ENCODE measurements at places on chromosomes 16 and 17. TPM values are rescaled to one million over a fixed set of nuclear protein-coding genes. Genes with fewer than 3 reads are reported as not detected.

Gene NT5C3B
- total RNA-seq: 43.6 TPM

Gene NPIPB4
- 77.1 TPM for total RNA-seq

Gene CALB2
- 9.3 TPM for total RNA-seq

Gene CES3
- not detected for total RNA-seq

Gene KRTAP9-8
- 8.5 TPM for total RNA-seq

Gene APOH
- total RNA-seq: not detected

DNA sequence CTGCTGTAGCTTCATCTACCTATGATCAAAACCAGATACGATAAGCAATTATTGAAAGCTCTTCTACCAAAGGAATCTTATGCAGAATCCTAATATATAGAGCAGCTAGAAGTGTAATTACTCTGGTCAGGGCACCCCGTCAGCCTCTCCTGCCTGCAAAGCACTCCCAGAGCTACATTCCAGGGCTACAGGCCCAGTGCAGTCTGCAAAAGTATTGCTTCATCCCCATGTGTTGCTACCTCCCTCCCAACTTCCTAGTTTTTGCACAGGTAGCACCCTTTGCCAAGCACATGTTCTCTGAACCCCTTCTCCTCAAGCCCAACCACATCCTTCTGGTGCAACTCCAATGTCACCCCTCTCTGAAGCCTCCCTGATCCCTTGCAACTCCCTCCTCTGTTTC lies 7.0 kb downstream of the CES5A start:
- DNase-seq: no peak

GRCh38 chr16:82302042-82302727 lies 132.2 kb upstream of the MPHOSPH6 start:
- DNase-seq: no peak

DNA sequence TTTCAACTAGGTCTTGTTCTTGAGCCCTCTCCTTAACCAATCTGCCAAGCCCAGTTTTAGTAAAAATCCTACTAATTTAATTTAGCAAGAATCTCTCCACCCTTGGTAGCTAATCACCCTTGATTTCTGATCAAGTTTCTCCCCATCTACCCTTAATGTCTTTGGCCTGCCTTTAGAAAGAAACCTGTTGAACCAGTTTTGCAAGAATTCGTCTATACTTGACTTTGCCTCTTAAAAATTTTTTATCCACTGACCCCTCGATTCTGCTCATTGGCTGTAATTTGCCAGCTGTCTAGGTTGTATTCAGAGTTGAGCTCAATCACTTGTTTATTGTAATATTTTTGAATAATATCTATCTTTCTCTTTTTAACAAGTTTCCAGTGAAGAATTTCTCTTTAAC lies 1138.5 kb downstream of the CDH11 start:
- no peak for DNase-seq

GRCh38 chr16:14529010-14529669 lies 100.9 kb downstream of the PARN start:
- peak; percentile 90 for DNase-seq

DNA sequence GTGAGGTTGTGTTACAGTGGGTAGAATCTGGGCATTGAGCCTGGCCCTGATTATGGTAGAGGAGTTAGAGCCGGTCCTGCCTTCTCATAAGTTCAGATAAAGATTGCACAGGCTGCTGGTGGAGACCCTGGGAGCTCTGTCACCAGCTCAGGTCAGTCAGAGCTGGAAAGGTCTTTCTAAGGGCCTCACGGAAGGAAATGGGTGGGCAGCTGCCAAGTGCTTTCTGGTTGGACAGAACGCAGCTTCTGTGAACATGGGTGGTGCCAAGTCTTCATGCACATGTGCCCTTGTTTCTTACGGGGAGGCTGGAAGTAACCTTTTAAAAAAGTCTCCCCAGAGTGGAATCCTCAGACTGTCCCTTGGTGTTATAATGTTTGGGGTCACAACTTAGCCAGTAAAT lies 14.9 kb downstream of the ALKBH5 start:
- no peak for DNase-seq

- DNase-seq: no peak
Observed at GRCh38 chr17:6070913-6071511, 833 bp downstream of the WSCD1 start.

- DNase-seq: peak; percentile 46
Observed at GRCh38 chr17:10198509-10199249, at the start of gene GAS7. Gene GAS7 (minus strand): TSS chr17:10198606.

DNA sequence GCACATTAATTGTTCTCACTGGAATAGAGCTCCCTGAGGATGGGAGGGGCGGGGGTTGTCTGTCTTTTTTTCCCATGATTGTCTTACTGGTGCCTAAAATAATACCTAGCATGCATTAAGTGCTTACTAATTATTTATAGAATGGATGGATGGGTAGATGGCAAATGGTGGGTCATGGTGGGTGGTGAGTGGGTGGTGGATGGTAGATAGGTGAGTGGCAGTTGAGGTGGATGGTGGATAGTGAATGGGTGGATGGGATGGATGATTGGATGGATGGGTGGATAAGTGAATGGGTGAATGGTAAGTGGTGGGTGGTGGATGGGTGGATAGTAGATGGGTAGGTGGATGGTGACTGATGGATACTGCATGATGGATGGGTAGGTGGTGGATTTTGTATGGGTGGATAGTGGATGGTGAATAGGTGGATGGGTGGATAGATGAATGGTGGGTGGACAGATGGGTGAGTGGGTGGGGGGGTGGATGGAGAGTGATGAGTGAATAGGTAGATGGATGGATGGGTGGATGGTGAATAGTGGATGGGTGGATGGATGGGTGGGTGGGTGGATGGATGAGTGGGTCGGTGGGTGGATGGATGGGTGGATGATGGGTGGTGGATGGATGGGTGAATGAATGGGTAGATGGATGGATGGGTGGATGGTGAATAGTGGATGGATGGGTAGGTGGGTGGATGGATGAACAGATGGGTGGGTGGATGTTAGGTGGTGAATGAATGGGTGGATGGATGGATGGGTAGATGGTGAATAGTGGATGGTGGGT lies 51.6 kb downstream of the RBFOX3 start:
- DNase-seq: no peak

- DNase-seq: no peak
Observed at GRCh38 chr16:3498988-3499387, 1.8 kb upstream of the CLUAP1 start.

DNA sequence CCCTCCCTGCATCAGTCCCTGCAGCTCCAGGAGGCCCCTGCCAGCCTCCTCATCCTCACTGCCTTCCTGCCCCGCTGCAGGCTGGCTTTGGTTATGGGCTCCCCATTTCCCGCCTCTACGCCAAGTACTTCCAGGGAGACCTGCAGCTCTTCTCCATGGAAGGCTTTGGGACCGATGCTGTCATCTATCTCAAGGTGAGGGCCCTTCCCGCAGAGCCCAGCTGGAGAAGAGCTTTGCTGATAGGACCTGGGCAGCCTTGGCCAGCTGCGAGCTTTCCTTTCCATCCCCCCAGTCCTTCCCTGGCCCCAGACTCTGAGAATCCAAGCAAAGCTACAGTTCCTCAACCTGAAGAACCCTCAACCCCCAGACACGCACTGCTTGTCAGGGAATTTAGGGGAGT lies 14.1 kb downstream of the PDK2 start:
- no peak for DNase-seq

Measured in skin of body (tissue), 3 donors.